Right renal pelvis (tissue), 4 donors: ENCODE measurements at places on chromosomes 12 and 14. TPM values are rescaled to one million over a fixed set of nuclear protein-coding genes. Genes with fewer than 3 reads are reported as not detected.

DNA sequence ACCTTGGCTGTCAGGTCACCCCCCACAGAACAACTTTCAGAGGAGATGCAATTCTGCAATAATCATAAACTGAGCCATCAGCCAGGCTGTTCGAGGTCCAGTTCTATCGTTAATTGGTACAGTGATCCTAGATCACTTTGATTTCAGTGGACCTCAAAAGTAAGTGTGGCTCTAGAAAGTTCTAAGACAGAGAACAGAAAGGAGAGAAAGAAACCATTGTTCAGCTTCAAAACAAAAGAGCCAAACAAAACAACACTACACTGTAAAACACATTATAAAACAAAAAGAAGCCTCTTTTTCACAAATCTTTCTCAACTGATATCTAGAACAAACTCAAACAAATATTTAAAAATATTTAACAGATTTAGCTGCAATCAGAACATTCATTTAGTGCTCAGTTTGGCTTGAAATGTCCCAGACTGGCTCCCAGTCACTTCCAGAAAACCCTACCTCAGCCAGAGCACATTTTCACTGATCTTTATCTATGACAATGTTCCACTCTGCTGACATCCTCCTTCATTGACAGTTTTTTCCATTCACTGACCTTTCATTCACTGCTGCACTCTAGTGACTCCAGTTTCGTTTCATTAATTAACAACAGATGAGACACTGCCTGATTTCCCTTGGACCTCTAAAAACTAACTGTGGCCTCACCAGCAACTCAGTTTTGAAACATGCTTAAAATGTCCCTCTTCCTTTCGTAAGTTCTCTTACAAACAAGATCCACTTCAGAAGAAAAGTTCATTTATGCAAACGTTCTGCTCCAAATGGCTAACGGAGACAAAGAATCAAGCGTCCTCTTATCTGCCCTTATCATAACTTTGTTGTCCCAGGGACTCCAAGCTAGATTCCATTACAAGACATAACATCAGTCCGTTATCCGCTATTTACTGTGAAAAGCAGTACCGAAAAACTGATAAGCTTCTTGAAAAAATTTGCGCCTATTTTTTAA, 56.8 kb downstream of the DUSP16 start:
- no peak for DNase-seq

Gene TCL1B
- 1.4 TPM for polyA plus RNA-seq

Gene MRPL42
- 70.3 TPM for polyA plus RNA-seq

DNA sequence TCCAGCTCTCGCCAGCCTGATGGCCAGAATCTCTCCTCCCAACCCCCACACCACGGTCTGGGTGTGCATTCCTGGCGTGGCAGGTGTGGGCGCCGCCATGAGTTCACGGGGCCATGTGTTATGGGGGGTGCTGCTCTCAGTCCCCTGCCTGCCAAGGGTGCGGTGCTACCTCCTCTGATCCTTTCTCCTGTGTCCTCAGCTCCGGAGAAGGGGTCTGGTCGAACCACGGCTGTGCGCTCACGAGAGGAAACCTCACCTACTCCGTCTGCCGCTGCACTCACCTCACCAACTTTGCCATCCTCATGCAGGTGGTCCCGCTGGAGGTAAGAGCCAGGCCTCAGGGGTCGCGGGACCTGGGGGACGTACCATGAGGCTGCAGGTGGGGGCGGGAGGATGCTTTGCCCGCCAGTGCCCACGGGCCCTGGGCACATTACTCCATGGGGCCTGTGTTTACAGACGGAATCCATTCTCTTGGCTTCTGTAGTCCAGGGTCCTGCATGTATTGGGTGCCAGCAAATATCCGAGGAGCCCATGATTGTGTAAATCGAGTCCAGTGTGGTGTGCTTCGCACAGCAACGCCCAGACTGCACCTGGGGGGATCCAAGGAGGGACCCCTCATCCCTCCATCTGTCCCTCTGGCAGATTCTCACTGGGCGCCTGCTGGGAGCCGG, 130.8 kb downstream of the ADGRD1 start:
- DNase-seq: no peak

GRCh38 chr12:123839826-123840225, 77.7 kb downstream of the DNAH10 start:
- DNase-seq: no peak

DNA sequence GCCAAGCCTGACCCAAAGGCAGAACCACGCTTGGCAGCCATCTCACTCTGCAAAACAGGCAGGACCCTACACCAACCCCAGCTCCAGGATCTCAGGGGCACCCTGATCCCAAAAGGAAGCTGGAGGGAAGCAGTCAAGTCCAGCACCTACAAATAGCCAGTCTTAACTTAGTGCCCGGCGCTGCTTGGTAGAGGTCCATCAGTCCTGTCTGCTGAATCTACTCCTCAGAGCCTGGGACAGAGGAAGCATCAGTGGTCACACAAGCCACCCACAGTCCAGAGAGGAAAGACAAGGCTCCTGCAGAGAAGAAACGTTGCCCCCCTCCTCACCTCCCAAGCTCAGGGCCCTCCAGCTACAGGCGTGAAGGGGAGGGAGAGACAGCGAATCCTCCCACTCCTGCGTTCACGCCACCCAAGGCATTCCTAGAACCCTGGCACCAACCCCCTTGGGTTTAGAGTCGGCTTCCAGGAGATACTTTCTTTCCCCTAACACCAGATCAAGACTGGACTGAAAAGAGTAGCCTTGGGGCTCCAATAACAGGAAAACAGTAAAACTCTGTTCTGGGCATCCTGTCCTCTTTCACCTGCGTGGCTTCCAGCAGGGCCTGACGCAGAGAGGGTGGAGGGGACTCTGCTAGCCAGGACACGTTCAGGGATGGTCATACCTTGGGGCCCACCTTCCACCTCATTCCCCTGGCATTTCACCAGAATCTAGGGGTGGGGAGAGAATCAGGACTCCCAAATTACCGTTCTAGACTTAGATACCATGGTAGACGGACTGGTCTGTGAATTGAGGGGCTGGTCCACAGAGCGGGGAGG, 1.2 kb downstream of the PXN start:
- DNase-seq: no peak

- no peak for DNase-seq
These were observed 9.3 kb downstream of the PAPLN start for GRCh38 chr14:73246387-73247150.

DNA sequence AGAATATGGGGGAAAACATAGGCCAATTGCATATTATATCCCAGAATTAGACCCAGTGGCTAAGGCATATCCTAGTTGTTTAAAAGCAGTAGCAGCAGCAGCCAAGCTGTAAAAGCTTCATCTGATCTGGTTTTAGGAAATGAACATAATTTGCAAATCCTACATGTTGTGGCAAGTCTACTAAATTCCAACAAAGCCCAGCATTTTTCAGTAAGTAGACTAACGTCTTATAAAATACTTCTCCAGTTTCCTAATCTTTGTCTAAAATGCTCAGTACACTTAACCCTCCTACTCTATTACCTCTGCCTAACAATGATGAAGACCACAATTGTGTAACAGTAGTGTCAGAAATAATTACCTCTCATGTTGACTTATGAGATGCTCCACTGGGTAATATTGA, 70.9 kb upstream of the RERGL start:
- DNase-seq: no peak

GRCh38 chr12:64105026-64105425, 117.1 kb downstream of the KICS2 start:
- no peak for DNase-seq

DNA sequence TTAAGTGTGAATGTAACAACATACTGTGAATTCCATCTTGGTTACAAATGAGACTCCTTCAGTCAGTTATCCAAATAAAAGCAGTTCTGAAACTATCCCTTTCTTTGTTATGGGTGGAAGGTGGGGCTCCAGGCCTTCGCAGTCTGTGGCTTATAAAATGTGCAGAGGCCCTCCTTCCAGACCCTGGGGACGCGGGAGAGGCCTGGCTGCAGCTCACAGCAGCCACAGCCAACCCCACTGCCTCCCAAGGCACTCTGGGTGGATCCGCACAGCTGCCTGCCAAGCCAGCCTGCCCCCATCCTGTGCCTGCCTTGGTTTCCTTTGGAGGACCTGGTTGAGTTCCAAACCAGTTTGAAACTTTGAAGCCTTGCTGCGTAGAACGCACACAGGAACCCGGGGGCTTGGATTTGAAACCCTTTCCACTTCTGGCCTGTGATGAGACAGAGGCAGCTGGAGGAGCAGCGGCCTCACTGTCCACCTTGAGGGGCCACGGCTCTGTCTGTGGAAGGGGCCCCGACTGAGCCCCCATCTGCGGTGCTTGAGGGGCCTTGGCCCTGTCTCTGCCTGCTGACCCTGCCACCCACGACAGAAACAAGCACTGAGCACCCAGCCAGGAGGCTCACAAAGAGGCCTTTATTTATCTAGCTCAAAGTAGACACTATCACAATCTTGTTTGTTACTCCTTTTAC, 30.4 kb downstream of the CCNK start:
- no peak for DNase-seq

GRCh38 chr14:101628975-101629374, 67.7 kb downstream of the DIO3 start:
- DNase-seq: no peak

Gene GALC
- 33.7 TPM for polyA plus RNA-seq

GRCh38 chr14:34538871-34539406, 562 bp downstream of the EAPP start:
- DNase-seq: no peak

Gene RDH5
- 29.6 TPM for polyA plus RNA-seq

GRCh38 chr12:125185740-125186470, 120.7 kb downstream of the AACS start:
- DNase-seq: no peak

- no peak for DNase-seq
These were observed 5.1 kb upstream of the ANAPC5 start for GRCh38 chr12:121357331-121357730.

GRCh38 chr14:22861651-22862050, 9.9 kb upstream of the LRP10 start:
- DNase-seq: no peak

DNA sequence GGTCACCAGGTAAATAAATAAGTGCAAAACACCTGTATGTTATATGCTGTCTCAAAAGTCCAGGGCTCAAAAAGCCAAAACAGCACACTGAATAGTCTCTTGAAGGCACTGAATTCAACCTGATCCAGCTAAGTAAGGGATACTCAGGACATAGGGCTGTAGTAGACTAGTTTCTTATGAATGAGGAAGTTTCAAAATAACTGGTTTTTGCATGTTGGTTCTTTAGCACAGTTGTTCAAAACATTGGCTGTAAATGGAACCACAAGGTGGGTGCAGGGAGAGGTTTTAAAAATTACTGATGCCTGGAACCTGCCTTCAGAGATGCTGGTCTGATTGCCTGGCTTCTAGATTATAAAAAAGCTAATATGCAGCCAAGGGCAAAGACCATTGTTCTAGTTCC, 34.1 kb downstream of the NDUFA12 start:
- no peak for DNase-seq
